T-helper 1 cell (primary cell): ENCODE measurements at places on chromosomes 2 and 18.

- no peak for DNase-seq
Observed at GRCh38 chr18:57431002-57431382, 4.2 kb upstream of the ONECUT2 start.

DNA sequence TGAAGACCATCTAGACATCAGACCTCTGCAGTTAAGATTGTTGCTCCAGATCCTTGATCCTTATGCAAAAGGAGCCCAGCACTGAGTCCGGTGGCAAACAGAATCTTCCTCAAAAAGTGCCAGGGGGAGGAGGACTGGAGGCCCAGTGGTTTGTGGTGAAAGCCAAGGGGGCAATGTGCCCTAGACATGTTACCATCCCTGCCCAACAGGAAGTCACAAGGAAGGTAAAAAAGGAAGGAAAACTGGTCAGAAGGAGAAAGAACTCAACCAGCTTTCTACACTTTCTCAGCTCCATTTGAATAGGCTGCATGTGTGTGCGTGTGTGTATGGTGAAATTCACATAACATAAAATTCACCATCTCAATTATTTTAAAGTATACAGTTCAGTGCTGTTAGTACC, 25.0 kb upstream of the KDM3A start:
- no peak for DNase-seq

DNA sequence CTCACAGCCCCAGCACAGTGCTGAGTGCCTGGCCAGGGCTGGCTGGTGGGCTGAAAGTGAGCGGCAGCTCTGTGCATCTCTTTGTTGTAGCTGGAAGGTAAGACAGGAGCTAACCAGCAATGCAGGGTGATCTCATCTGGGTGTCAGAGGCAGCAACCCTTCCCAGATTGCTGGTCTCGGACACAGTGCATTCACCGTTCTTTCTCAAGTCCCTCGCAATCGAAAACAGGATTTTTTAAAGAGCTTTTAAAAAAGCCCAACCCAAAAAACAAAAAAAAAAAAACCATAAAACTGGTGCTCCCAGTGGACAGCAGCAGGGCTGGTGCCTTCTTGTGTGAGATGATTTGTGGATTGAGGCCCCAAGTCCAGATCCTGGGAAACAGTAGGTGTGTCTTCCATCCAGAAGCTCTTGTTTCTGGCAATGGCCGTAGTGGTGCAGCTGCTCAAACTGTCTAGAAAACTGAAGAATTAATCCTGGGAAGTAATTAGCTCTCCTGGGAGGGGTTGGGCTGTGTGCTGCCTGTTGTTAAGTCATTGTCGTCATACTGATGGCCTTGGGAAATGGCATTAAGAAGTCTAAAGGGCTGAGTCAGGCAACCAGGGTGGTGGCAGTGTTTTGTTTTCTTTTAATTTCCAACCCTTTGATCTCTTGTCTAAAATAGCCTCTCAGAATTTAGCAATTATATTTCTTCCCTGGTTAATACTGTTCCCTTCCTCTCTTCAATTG, 156.7 kb downstream of the KLHL29 start:
- DNase-seq = no peak

GRCh38 chr2:46735730-46736493, 179.7 kb downstream of the MCFD2 start:
- no peak for DNase-seq

DNA sequence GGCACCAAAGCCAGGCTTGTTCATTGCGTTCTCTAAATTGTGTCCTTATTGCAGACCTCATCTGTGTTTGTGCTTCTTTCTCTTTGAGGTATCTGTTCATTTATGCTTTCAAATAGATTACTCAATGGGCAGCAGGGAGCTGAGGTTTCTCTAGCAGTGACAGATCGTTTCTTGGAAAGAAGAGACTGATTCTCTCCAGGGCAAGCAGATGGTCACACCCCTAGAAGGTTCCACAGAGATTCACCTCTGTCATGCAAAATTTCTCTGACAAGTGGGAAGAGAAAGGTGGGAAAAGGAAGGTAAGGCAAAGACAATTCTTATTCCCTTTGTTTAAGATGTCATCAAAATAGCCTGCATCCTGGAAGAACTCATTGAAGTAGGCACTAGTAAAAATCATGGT, 14.0 kb downstream of the DLGAP1 start:
- DNase-seq = no peak

- DNase-seq = no peak
Observed at GRCh38 chr18:13587001-13587400, 139.4 kb downstream of the FAM210A start.

GRCh38 chr18:39655341-39655740, 2089.7 kb upstream of the CELF4 start:
- no peak for DNase-seq

- DNase-seq = no peak
Observed at GRCh38 chr18:55245211-55245614, 286.0 kb upstream of the CCDC68 start.

DNA sequence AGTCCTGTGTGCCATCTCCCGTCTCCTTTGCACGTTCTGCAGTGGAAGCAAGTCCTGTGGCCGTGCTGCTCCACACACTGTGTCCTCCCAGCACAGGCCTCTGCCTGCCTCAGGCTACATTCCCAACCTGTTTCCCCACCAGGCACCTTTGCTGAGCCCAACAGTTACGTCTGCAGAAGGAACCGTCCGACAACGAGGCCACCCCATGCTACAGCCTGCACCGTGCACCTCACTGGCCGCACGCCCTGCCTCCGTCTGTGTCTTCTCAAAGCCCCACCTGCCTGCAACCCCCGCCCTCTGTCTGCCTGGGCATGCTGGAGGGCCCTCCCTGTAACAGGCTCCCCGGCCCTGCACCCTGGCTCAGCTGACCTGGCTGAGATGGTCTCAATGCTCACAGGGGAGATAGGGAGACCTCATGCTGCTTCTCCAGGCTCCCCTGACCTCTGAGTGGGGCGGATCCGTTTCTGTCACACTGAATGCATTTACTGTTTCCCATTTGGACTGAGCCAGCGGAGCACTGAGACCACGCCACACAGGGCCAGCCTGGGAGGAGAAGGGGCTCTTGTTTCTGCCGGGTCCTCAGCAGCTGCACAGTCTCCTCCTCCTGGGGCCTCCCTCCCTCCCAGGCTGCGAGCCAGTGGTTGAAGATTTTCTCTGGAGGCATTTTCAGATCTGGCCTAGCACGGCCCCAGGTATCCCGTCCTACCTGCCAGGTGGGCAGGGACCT, 109.1 kb upstream of the OTOS start:
- DNase-seq = no peak

GRCh38 chr2:182929972-182930371, 63.5 kb upstream of the FRZB start:
- no peak for DNase-seq

DNA sequence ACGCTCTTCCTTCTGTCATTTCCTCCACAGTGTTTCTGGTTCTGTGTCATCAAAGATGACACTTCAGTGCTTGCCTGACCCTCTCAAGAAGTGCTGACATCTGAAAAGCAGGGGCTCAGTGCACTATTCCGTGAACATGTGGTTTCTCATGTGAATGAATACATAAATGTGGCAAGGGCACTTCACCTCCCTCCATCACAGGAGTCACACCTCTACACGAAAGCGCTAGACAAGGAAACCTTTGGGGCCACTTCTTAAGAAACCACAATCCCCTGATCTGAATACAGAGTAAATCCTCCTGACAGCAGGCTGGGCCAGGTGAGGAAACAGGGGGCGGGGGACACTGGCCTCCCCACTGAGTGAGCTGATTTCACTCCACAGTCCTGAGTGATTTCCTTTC, 145.8 kb upstream of the ACAA2 start:
- peak; percentile 16 for DNase-seq

- no peak for DNase-seq
Observed at GRCh38 chr2:22867973-22868372, 517.0 kb upstream of the KLHL29 start.

- DNase-seq = no peak
Observed at GRCh38 chr18:67508146-67508545, 8.4 kb downstream of the DSEL start.

DNA sequence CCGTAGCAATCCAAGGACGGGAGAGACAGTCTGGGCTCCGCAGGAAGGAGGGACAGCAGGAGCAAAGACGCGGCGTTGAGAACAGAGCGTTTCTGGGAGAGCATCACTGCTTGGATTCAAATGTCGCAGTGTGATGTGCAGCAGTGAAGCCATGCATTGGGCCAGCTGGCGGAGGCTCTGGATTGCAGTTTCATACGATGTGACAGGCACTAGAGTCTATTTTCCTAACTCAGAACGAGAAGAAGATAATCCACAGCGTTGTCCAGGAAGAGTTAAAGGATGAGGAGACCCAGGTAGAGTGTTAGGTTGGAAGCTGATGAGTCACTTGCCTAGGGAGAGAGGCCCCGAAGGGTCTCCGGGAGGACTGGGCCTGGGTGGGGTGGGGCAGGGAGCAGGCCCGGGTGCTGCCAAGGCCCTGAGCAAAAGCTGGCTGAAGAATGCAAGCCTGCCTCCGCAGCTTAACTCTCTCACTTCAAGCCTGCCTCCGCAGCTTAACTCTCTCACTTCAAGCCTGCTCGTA, 17.7 kb upstream of the SEMA4C start:
- DNase-seq = no peak

GRCh38 chr2:134668821-134669220, 50.0 kb downstream of the TMEM163 start:
- DNase-seq = peak; percentile 44

- peak; percentile 31 for DNase-seq
Observed at GRCh38 chr2:130370490-130370889, 14.6 kb downstream of the PTPN18 start.

GRCh38 chr18:9735879-9736278, 27.8 kb downstream of the RAB31 start:
- DNase-seq = no peak

DNA sequence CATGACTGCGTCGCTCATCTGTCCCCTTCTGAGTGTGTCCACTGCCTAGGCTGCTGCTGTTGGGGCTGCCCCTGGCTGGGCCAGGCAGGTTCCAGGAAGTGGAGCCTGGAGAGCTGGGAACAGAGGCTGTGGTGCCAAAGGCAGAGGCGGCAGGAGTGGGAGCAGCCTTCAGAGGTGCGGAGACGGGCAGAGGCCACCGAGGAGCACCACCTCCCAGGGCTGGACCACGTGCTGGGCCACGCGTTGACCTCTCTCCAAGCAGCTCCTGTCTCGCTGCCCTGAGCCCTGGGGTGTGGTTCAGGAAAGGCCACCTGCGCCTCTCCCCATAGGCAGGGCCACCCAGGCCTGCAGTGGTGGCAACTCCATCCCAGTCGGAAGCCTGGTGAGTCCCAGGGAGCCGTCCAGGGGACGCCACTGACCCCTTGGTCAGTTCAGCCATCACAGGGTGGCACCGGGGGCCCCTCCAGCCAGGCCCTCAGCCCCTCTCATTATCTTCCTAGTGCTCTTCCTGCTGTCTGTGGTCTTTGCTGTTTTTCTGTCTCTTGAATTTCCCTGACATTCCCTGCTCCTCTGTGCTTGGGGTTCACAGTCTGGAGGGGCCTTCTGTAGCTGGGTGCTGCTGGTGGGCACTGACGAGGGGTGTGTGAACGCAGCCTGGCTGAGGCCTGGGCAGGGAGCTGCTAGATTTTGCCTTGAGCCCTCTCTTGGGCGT, 122.8 kb upstream of the HS6ST1 start:
- DNase-seq = no peak

- DNase-seq = no peak
Observed at GRCh38 chr18:61609131-61609530, 275.9 kb downstream of the CDH20 start.

- no peak for DNase-seq
Observed at GRCh38 chr18:6294148-6294784, 120.4 kb downstream of the L3MBTL4 start.

DNA sequence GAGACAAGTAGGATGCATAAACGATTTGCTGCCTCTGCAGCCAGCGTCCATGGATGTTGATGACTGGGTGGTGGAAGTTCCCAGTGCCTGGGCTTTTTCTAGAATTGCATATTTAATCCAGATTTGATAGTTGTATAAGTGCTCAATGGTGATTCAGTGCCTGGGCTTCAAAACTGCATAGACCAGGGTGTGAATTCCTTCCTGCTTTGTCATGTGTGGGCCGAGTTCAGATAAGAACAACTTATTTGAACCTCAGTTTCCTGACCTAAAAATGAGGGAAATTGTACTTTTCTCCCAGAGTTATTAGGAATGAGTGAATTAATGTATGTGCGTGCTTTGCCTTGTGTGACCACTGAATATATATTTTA, 154.6 kb downstream of the WDSUB1 start:
- DNase-seq = no peak

DNA sequence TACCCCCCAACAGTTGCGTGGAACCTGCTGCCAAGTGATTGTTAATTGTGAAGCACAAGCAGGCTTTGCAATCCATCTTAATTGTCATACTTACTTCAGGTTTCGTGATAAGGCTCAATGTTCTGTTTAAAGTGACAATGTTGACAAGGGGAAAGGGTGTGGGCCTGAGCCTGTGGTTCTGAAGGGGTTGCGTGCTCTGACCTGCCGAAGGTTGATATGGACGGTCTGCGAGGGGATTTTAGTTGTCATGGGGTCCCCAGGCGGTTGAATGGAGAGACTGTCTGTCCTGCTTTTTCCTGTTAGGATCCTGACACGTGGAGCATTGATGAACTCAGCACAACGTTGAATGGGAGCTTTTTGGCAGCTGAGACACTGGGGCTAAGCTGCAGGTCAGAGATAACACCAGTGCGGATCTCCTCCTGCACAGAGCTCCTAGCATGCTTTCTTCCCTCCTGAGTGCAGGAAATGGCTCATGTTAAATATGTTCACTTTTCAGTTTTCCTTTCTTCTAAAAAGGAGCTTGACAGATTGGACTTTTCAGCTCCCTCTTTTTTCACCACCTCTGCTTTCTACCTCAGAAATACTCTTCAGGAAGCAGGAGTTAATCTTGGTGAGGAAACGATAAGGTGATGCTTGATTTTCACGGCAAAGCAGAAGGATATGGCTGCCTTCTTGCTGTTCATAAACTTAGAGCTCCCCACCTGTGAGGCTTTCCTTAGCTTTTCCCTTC, 62.9 kb upstream of the ZEB2 start:
- DNase-seq = no peak

GRCh38 chr2:14560716-14561115, 71.8 kb upstream of the LRATD1 start:
- no peak for DNase-seq

- DNase-seq = no peak
Observed at GRCh38 chr2:8642366-8643068, 39.3 kb upstream of the ID2 start.

DNA sequence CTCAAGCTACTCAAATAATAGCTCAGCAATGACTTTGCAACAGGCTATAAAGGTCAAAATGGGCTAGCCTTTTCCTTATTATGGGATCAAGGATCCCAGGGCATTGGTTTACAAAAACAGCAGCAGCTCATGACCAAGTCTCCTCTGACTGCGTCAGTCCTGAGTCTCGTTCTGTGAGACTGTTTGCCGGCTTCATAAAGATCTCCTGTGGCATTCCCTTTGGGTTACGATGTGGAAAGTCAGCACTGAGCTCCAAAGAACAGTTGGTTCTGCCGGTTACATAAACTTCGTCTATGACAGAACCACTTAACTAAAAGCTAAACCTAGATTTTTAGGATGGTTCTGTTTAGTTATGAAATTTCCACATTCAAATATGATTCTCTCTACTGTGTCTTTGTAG, 674.9 kb downstream of the ZEB2 start:
- DNase-seq = no peak
